Brain pericyte (primary cell): ENCODE measurements at places on chromosomes 1 and 21.
A peak's percentile ranks its signal among the peaks of the same experiment; 100 is the strongest.

DNA sequence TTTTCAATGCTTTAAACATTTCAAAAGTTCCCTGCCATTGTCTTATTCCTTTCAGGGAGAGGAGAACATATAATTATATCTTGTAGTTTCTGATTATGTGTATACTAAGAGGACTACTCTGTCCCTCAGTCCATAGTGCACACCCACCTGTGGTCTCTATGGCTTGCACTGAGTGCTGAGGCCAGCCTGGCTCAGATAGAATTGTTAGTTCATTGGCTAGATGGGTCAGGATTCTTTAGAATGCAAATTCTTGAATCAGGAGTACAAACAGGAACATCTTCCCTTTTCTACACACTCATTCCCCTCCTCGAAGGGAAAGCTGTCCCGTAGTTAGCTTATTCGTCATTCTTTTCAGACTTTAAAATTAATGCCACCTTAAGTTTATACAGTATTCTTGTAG, 8.2 kb downstream of the BACH1 start:
- no peak for DNase-seq

GRCh38 chr1:30506291-30507015, 216.9 kb downstream of the MATN1 start:
- DNase-seq = no peak

DNA sequence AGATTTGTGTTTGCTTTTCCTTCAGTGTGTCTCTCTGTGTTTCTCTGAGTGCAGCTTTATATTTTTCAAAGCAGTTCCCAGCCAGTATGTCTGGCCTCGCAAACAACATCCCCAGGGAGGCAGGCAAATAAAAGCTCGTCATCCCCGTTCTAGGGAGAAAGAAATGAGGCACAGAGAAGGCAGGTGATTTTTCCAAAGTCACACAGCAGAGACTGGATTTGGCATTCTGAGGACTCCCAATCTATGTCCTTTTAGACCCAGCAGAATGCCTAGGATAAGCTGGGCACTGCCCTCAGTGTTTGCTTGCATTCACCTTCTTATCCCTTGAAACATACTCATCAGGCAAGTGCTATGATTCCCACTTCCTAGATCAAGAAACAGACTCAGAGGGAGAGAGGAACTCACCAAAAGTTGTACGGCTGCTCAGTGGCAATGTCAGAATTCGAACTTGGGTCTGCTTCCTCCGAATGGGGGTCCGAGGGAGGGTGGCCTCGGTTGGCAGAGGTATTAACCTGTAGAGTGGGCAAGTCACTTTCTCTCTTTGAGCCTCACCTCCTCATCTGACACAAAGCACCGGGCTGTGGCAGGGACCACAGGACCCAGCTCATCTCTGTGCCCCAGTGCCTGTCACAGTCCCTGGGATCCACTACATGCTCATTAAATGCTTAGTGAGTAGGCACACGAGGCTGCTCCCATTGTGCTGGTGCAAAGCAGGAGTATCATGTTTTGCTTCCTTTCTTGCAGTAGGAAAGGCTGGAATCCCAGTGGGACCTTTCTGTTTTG, 4.2 kb downstream of the RAP1GAP start:
- DNase-seq = no peak

- no peak for DNase-seq
Observed at GRCh38 chr1:244445320-244446181, 6.2 kb downstream of the ADSS2 start.

DNA sequence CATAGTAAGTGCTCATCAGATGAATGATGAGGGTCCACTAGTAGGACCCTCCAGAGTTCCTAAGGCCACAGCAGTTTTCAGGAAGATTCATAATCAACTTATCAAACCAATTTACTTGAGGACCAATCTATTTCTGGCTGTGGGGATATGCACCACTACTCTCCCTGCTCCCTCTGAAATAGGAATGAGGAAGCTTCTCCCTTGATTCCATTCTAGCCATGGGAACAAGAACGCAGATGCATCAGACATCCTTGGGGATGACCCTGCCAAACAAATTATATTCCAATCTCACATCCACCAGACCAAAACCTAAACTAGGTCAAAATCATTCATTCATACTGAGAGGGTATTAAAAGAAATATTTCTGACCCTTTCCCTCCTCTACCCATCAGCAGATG, 31.5 kb downstream of the JAK1 start:
- no peak for DNase-seq

DNA sequence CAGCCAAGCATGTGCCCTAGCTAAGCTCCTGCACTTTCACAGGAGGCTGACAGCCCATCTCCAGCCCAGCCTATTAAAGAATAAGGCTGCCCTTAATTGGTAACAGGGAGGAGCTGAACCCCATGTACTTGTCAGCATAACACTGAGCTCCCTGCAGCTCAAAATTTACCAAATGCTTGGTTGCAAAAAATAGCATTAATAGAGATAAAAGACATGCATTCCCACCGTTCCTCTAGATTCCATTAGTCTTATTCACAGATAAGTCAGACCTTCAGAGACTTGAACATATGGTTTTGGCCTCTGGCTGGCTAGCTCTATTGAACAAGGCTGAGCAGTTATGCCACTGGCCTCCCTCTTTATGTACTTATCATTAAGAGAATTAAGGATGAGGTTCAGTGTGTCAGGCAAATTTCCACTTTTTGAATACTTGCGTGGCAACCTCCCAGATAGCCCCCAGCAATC, 29.2 kb downstream of the OLFML3 start:
- DNase-seq = no peak

- no peak for DNase-seq
Observed at GRCh38 chr1:247456914-247457639, 827 bp downstream of the OR2B11 start.

- no peak for DNase-seq
Observed at GRCh38 chr1:44635439-44635838, 38.8 kb downstream of the TMEM53 start.

GRCh38 chr1:220809187-220809550, 22.5 kb downstream of the MTARC1 start:
- DNase-seq = no peak

DNA sequence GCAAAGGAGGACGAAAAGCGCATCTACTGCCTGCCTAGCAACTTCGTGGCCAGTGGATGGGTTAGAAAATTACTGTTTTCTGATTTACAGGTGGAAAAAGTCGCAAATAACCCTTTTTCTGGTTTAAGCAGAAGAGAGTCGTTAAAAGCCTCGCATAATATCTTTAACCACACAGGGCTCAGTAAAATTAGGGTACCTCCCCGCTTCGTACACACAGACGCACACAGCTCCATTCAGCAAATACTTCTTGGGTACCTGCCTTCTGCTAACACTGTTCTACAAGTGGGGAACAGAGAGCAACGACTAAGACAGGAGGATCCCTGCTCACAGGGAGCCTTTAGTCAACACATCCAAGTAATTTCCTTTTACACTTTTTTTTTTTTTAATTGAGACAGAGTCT, 704 bp downstream of the ALG6 start:
- DNase-seq = no peak

- DNase-seq = no peak
Observed at GRCh38 chr1:38025233-38025632, 12.7 kb downstream of the UTP11 start.

DNA sequence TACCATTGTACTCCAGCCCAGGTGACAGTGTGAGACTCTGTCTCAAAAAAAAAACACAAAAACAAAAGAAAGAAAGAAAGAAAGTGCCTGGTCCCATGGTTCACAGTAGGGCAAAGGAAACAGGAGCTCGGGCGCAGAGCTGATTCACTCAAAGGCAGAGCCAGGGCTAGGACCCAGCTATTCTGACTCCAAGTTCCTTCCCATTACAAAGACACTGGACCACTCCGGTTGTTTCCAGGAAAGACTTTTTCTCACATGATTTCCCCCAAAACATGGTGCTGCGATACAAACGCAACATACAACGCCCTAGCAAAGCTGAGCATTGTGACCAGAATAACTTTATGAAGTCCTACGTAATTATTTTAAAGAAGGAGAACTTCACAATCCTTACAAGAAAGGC, 10.7 kb downstream of the ABCG1 start:
- no peak for DNase-seq

DNA sequence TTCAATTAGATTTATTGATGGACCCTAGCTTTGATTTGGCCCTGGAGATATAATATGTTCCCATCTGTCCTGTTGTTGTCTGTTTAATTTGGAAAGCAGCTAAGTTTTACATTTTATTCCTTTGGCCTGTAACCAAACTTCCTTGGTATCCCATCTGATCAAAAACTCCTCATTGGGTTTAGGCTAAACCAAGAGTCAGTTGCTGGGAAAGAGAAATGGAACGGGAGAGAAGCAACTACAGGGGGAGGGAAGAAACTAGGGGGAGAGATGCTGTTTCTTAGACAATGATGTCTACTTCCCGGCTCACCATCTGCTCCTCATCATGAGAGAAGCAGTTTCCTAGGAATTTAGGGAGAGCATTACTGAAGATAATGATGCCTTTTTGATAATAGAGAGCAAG, 141.8 kb downstream of the SYT2 start:
- DNase-seq = no peak

DNA sequence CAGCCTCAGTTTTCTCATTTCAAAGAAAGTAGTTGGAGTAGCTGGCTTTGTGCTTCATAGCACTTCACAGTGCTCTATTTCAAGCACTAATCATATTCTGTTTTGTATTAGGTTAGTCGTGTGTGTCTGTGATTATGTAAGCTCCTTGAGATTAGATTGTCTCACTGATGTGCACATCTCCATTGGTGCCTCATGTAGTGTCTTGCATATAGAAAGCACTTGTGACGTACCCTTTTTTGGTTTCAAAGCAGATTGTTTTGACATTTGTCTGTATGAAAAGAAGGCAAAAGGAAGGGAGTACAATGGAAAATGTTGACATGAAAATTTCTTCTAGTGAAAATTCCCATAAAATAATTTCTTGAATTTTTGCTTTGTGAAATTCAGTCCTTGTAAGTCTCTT, 13.9 kb downstream of the BTBD8 start:
- no peak for DNase-seq

- no peak for DNase-seq
Observed at GRCh38 chr1:184555665-184556641, 169.1 kb downstream of the C1orf21 start.

GRCh38 chr1:97006044-97006661, 284.6 kb downstream of the PTBP2 start:
- DNase-seq = peak; percentile 47

- no peak for DNase-seq
Observed at GRCh38 chr1:1777950-1778662, at the start of gene NADK. Gene NADK, minus strand, starts transcription at chr1:1778470. Its CDS starts 13,064 bp downstream, at chr1:1765406.

DNA sequence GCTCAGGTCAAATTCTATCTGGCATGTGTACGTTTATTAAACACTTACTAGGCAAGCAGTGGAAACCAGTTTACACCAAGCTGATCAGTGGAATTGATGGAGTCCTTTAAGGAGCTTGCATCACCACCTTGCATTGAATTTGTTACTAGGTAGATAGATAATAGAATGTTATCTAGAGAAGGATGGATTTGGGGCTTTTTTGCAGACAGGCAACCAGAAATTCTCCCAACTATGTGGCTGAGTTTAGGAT, 44.9 kb downstream of the HHAT start:
- no peak for DNase-seq

DNA sequence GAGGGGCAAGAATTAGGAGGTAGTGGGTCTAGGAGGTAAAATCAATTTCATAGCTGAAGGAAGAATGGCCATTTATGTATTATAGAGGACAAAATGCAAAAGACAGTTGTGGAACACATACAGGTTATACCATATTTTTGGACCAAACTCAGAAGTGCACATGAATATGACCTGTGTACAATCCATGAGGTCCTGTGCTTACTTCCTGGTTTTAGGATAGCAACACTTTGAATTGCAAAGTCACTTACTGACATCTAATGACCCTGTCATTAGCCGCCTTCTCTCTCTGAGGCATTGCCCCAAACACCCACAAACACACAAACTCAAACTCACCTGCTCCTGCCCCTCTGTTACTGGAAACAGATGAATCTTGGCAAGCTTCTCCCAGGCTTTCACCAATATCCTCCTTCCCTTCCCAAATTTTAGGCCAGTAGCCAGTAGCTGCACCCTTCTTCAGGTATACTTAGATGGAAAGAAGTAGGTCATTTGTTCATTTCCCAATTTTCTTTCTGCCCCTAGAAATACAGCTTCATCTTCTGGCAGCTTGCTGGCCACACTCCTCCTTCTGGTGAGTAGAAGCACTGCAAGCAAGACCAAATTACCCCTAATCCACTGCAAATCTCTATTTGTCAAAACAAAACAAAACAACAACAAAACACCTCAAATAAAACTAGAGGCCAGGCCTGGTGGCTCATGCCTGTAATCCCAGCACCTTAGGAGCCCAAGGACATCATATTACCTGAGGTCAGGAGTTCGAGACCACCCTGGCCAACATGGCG, 13.7 kb upstream of the RPL5 start:
- no peak for DNase-seq

DNA sequence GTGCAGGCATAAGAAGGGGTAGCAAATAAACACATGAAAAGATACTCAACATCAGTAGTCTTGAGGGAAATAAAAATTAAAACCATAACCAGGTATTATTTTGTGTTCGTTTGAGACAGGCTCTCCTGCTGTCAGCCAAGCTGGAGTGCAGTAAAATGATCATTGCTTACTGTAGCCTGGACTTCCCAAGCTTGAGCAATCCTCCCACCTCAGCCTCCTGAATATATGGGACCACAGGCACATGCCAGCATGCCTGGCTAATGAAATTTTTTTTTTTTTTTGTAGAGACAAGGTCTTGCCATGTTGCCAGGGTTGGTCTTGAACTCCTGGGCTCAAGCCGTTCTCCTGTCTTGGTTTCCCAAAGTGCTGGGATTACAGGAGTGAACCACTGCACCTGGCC, 108.0 kb downstream of the DNM3 start:
- no peak for DNase-seq

DNA sequence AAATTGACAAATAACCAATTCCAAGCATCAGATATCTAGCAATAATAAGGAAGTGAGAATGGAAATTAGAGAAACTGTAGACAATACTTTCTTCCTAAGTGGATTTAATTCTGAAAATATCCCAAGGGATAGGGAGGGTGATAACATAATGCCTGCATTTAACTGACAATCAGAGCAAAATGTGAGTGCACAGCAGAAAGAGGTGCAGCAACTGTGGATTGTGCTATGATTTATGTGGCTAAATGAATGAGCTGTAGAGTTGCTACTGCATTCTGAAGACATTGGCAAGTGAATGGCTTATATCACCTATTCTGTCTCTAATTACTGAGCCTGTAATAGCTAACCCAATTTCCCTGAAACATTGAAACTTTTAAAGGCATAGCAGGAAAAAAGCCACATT, 39.0 kb downstream of the OLFM3 start:
- DNase-seq = no peak

GRCh38 chr1:183588827-183589226, 1.4 kb downstream of the NCF2 start:
- no peak for DNase-seq

GRCh38 chr1:89687254-89687653, 54.3 kb downstream of the LRRC8C start:
- no peak for DNase-seq

- no peak for DNase-seq
Observed at GRCh38 chr21:26715116-26715515, 130.1 kb downstream of the ADAMTS1 start.

- no peak for DNase-seq
Observed at GRCh38 chr1:77220687-77221463, 1.6 kb upstream of the PIGK start.
